Glutamatergic neuron (in vitro differentiated cells): ENCODE measurements at places on chromosomes 6 and 20.

GRCh38 chr6:123925842-123926399, 122.3 kb downstream of the NKAIN2 start:
- no peak for DNase-seq

DNA sequence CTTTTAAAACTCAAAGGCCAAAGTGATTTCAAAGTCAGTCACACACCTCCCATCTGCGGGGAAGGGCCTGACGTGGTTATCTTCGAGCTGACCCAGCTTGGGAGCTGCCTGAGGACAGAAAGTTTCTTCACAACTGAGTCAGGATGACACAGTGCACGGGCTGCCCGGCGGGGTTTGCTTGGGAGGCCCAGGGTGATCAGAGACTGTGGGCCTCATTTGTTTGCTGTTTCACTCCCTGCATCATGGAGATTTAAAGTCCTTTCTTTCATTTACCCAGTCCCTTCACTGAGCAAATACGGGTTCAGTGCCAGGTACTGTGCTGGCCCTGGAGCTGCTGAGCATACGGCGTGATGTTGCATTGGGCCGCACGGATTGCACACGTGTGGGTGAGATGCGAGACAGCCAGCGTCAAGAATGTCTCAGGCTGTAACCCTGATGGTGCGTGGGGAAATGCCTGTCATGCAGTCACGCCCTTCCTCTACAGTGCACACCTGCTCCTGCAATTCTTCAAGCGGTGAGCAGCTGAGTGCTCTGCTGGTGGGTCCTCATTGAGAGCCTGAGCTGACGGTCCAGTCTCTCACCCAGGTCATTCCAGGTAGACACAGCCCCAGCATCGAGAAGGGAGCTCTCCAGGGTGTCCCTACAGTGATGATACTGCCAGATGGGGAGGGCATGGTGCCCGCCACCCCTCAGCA, 82.7 kb upstream of the PMEPA1 start:
- no peak for DNase-seq

DNA sequence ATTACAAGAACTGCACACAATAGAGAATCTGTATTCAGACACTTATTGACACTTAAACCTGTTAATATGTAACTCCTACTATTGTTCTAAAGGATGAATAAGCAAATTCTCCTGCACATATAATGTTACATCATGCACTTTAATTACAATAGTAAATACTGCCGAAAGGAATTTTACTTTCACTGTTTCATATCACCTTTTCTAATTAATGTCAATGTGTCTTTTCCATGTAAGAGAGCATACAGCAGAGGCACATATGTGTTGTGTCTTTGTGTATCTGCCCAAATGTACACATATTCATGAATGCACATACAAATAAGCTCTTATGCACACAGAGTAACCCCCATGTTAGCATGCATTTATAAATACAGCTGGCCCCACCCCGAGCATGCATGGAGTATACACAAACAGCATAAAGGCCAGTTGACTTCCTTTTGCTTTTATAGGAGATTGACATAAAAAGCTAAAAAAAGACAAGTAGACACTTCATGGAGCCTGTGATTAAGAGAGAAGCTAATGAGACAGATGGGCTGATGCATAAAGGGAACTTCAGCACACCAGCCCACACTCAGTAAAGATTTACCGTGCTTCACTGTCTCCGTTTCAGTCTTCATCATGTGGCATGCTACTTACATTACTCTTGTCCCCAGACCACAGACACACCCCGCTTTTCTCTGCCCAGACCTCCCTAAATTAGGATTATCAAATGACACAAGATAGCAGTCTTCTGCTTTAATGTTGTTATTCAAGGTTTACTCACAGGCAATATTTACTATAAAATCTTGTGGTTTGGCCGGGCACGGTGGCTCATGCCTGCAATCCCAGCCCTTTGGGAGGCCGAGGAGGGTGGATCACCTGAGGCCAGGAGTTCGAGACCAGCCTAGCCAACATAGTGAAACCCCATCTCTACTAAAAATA, 184.6 kb downstream of the ATXN1 start:
- no peak for DNase-seq

DNA sequence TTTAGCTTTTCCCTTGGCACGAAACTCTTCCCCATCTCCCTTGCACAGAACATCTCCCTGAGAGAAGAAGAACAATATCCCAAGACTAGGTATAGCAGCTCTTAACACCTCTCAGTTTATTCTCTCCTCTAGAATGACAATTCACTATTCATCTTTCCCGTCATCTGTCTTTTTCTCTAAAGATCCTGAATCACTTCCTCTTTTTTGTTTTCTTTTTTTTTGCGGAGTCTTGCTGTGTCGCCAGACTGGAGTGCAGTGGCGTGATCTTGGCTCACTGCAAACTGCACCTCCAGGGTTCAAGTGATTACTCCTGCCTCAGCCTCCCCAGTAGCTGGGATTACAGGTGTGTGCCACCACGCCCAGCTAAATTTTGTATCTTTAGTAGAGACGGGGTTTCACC, 574.4 kb upstream of the MAP3K7 start:
- DNase-seq: no peak

GRCh38 chr6:53894091-53894490, 99.3 kb downstream of the LRRC1 start:
- DNase-seq: no peak

- peak; percentile 28 for DNase-seq
These were observed 963 bp downstream of the DDRGK1 start for GRCh38 chr20:3203315-3204123.

DNA sequence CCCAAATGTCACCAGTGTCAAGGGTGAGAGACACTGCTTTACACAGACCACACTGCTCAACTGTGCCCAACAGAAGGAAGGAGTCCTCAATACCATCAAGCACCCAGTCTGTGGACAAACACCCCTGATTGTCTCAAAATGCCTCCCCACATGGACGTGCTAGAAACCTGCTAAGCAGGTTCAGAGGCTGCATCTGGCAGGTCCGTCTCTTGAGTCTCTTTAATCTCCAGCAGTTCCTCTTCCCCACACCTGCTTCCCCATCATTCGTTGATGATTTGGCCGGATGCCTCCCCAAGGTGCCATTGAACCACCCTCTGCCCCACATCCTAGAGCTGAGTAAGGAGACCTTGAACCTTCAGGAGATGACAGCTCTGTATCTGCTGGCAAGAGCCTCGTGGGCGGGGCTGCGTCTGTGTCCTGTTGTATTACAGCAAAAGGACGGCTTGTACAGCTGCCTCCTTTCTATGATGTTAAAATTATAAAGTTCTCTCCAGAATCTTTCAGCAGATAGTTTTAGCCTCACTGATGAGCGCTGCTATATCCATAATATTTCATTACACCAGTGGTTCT, 179.2 kb downstream of the PREX1 start:
- DNase-seq: no peak

- no peak for DNase-seq
These were observed 11.5 kb downstream of the PMEPA1 start for GRCh38 chr20:57698116-57698866.

DNA sequence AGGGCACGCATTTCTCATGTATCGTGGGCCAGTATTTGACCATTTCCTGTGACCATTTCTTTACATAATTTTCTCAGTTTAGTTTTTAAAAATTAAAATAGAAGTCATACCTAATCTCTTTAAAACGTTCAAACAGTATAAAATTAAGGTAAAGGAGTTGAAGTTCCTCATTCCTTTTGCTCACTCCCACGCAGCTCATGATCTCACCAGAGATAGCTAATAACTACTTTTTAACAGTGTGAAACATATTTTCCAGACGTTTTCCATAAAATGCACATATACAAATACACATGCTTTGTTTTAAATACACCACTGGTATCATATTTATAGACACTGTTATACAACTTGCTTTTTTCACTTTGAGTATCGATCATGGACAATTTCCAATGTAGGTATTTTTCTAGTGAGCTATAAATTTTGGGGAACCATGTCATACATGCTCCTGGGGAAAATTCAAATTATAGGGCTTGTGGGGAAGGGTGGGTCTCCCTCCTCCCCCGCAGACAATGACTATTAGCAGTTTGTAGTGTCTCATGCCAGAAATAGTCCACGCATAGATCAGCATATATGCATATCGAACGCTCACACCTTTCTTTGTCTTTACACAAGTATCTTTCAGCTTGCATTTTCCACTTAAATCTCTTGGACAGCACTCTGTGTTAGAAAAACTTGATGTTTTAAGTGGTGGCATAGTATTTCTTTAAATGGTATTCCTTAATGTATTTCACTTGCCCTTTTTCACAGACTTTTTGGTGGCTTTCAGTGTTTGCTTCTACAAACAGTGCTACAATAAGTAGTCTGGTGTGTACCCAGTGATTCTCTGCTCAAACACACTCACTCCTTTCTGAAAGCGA, 145.5 kb upstream of the ZNF217 start:
- no peak for DNase-seq

DNA sequence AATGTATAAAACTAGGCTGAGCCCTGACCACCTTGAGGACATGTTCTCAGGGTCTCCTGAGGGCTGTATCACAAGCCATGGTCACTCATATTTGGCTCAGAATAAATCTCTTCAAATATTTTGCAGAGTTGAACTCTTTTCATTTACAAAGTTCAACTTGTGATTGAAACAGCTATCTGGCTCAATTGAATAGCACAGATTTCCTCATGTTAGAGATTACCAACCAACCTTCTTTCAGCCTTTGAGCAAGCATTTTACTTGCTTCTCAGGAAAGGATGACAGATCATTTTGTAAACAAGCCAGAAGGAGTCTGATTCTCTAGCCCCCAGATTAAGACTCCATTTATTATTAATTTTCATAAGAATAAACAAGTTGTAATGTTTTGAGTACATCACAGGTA, 111.0 kb upstream of the DOK5 start:
- DNase-seq: no peak

GRCh38 chr20:32036716-32037485, 15.1 kb upstream of the HCK start:
- DNase-seq: no peak

- no peak for DNase-seq
These were observed 9.5 kb upstream of the NR2E1 start for GRCh38 chr6:108156180-108156937.

GRCh38 chr6:157493576-157493975, 112.6 kb downstream of the ZDHHC14 start:
- no peak for DNase-seq

DNA sequence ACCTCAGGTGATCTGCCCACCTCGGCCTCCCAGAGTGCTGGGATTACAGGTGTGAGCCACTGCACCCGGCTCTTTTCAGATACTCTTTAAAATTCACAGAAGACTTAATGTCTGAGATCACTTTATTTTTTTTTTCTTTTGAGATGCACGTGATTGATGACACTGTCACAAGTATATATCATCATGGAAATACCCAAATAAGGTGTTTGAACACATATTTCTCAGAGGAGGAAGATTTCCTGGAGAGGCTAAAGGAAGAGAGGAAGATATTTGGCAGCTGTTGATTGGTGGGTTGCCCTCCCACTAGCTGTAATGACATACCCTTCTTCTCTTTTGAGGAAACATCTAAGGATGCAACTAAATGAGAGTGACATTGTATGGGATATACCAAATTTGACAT, 225.9 kb upstream of the CITED2 start:
- DNase-seq: no peak

GRCh38 chr6:83038246-83038645, 27.4 kb downstream of the UBE3D start:
- no peak for DNase-seq

GRCh38 chr6:144737998-144738397, 452.9 kb downstream of the UTRN start:
- DNase-seq: peak; percentile 28

GRCh38 chr6:25414168-25414567, 135.0 kb downstream of the CARMIL1 start:
- DNase-seq: no peak

GRCh38 chr6:138219398-138219797, 1.1 kb upstream of the PBOV1 start:
- DNase-seq: no peak

- DNase-seq: no peak
These were observed 162.4 kb upstream of the AGPAT4 start for GRCh38 chr6:161436106-161436876.

DNA sequence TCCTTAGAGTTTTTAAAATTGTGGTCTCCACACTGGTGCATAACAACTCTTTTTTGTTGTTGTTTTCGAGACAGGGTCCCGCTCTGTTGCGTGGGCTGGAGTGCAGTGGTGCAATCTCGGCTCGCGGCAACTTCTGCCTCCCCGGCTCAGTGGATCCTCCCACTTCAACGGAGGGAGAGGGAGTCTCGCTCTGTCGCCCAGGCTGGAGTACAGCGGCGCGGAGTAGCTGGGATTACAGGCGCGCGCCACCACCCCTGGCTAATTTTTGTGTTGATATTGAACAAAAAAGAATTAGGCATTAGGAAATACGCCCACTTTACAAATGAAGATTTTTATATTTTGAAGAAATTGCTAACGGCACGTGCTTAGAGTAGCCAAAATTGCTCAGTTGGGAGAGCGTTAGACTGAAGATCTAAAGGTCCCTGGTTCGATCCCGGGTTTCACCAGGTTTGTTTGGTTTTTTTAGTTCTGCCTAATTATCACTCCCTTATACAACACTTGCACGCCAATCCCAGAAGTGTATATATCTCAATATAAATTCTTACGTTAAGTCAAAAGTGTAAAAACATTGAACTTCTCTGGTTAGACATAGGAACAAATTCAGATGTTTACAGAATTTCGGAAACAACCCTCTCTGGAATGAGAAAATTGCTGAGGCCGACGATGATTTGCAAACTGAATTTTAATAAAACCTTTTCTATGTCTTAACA, 159.6 kb downstream of the TRIM27 start:
- DNase-seq: no peak

GRCh38 chr6:78844899-78845298, 22.5 kb upstream of the IRAK1BP1 start:
- DNase-seq: no peak

DNA sequence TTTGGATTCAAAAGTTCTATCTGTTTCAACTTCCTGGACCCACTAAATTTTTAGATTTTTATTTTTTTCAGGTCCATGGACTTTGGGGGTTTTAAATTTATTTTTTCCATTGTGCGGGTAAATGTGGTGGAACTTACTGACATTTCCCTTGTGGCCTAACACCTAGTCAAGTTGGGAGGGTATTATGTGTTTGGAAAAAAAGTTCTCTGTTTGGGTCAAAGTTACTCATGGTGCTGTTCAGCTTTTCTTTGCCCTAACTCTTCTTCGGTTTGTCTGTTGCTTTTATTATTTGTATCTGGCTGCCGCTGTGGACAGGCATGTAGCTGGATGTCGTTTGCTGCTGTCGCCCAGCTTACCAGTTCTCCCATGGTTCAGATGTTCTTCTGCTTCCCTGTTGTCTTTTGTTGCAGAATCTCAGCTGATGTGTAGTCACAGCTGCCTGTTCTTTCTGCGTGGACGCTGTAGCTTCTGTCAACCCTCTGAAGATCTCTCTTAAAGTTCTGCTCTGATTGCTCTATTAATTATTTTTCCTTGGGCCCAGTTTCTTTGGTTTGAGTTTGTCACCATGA, 7.9 kb downstream of the IGF2R start:
- DNase-seq: no peak

DNA sequence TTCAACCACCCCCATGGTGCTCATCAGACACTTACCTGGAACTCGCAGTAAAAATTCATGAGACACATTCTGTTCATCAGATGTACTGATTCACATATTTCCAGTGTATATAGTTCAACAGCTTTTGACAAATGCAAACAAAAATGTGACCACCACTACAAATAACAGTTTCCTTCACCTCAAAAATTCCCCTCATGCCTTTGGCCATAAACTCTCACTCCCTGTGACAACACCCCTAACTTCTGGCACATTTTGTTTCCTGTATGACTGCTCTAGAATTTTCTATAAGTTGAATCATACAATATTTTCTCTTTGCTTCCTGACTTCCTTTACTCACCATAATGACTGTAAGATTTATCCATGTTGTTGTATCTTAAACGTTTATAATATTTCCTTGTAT, 63.7 kb downstream of the C6orf118 start:
- DNase-seq: no peak
